ENCODE measurements at places on chromosomes 4 and X. TPM values are rescaled to one million over a fixed set of nuclear protein-coding genes. Genes with fewer than 3 reads are reported as not detected.

The SUPT20HL2 gene
- total RNA-seq: not detected

The CCDC110 gene
- total RNA-seq: 4.2 TPM

The FAM241A gene
- total RNA-seq: 0.90 TPM

The SLC2A9 gene
- 0.74 TPM for total RNA-seq

The PFKFB1 gene
- 0.09 TPM for total RNA-seq

The PAGE1 gene
- not detected for total RNA-seq

The TECRL gene
- total RNA-seq: not detected

The KCND1 gene
- total RNA-seq: 0.81 TPM

The HMX1 gene
- not detected for total RNA-seq
